ENCODE measurements at places on chromosomes 4 and X.

GRCh38 chrX:57977992-57978391 lies 67.7 kb upstream of the ZXDA start:
- DNase-seq: no peak

DNA sequence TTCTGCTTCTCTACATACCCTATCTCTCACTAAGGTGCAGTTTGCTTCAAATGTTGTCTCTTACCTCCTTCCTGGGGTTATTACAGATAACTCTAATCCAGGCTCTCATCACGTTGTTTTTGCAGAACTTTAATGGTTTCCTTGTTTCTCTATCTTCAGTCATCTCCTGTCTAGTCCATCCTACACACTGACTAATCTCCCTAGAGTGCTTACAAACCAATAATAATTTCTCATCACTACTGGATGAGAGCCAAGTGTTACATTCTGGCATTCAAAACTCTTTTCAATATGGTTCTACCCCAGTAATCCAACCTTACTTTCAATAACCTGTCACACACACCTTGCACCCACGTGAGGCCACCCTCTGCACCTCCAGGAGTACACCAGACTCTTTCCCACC lies 86.1 kb downstream of the SYNPO2 start:
- DNase-seq: no peak

- DNase-seq: no peak
These were observed 173.7 kb upstream of the FAT4 start for GRCh38 chr4:125140966-125141495.

DNA sequence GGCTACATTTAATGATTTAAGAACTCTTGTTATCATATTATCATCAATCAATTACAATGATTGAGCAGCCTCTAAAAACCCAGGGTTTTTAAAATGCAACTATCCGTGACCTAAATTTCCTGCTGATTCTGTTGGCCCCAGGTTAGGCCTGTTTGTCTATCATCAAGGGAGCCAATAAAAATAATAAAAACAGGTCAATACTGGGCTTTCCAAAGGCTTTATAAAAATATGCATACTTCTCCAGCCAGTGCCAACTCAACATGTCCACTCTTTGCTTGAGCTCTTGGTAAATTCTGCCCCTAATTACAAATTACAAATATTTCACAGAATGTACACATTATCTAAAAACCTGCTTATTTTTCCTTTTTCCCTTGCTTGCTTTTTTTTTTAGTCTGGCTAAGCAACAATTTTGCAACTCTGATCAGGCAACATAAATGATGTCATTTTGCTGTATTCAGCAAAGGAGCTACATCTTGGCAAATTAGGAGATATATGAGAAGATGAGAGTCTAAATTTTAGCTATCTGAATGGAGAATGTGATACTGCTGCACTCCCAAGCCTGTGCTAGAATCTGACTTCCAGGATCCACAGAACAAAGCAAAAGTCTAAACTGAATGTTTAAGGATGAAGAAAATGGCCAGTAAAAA lies 204.0 kb downstream of the SCFD2 start:
- DNase-seq: no peak

DNA sequence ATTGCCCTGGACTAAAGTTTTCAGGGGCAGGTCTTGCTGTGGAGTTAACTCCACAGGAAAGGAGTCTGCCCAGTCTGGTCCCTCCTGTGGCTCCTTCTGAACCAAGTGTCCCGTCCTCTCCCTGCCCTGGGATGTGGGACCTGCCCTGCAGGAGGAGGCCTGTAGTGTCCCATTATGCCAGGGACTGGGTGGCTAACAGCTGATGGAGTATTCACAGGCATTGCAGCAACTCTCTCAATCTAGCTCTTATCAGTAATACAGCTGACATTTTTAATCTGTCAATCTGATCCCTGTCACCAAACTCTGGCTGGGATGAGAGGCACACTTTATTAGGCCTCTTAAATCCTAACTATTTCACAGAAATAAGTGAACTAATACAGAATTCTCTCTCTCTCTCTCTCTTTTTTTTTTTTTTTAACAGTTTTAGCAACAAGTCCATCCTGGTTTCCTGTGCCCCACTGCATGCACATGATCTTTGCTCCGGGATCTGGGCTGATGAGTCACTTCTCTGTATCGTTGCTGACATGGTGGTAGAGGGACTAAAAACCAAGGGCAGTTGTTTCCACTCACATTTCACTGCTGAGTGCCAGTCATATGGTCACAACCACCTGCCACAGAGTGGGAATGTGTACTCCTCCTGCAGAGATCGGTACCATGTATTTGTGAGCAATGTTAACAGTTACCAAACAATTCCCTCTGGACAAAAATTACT lies 39.1 kb downstream of the HAND2 start:
- no peak for DNase-seq

- no peak for DNase-seq
These were observed 2.0 kb upstream of the ZNF185 start for GRCh38 chrX:152895724-152896420.

DNA sequence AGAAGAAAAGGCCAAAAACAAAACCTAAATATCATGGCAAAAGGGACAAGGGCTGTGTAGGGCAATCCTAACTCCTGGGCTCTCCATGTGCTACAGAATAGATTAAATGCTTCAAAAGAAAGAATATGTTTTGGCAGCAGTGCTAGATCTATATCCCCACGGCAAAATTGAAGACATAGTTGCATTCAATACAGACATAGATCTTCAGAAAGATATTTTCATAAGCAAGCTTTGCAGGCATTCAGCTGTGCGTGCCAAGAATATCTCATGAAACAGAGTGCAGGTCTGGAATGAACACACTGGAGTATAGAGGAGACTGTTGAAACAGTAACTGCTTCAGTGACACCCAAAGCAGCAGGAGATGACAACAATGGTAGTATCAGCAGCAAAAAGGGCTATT lies 1476.9 kb downstream of the ARAP2 start:
- DNase-seq: no peak

DNA sequence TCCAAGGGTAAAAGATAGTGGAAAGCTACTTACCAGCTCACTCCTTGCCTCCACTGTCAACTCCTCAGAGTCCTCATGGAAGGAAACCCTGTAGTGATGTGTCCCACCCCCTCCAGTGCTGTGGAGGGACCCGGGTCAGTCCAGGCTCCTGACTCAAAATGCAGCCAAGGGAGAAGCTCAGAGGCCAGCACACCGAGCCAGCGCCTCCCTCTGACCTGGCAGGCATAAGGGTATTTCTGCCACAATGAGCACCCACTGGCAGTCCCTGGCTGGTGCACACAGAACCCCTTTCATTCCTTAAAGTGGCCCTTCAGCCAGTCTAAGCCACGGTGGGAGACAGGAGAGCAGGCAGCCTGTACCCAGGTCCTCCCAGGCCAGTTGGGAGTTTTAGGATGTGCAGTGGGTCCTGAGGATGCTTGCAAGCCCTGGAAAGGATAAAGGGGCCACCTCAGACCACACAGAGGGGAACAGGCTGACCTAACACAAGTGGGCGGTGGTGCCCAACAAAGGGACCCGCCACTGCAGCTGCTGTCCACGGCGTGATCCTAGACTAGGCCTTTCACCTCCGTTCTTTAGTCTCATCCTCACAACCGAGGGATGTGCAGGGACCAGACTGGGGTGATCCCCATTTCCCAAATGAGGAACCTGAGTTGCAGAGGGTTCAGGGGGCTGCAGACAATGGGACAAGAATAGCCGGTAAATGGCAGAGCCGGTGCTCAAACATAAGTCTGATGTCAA lies 5.7 kb downstream of the JAKMIP1 start:
- no peak for DNase-seq

- DNase-seq: no peak
These were observed 109.4 kb upstream of the TLL1 start for GRCh38 chr4:165763640-165764039.

DNA sequence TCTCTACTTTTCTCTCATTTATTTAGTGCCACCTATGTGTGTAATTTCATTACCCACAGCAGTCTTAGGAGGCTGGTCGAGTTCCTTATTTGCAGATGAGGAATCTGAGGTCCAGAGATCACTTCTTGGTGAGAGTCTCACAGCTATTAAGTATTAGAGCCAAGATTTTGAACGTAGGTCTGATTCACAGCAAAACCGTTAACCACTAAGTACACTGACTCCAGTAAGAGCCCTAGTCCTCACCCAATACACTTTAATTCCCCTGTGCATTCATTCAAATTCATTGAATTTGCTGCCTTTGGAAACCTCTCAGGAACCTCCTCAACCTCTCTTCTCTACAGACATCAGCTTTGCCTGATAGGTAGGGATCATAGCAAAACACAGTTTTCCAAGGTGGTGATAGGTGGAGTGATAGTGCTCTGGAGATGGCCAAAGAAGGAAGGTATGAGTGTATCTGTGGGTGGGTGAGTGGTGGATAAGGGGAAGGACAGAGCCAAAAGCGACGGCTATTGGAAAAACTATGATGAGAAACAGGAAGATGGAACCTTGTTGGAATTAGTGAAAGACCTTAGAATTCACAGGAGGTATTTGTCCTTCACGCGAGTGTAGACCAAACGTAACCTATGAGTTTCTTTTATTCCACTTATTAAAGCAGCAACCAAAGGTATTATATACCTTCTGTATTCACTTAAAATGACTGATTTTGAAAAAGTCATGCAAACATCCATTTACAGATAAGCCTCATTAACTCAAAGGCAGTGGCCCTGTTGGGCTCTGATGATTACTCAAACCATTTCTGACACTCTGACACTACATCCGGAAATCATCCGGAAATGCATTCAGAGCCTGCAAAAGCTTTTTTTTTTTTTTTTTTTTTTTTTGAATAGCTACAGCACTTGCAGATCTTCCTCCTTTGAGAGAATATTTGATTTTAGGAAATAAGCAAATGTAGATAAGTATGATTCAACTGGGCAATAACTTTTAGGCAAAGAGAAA lies 6.3 kb downstream of the FMR1 start:
- DNase-seq: peak; percentile 9

GRCh38 chr4:7240306-7240705 lies 48.0 kb downstream of the SORCS2 start:
- DNase-seq: no peak

GRCh38 chr4:159071178-159071968 lies 31.5 kb upstream of the RAPGEF2 start:
- DNase-seq: no peak

Data from activated CD4-positive, alpha-beta T cell treated with anti-CD3 and anti-CD28 coated beads for 48 hours (primary cell).